ENCODE measurements at places on chromosomes 7 and 10.

DNA sequence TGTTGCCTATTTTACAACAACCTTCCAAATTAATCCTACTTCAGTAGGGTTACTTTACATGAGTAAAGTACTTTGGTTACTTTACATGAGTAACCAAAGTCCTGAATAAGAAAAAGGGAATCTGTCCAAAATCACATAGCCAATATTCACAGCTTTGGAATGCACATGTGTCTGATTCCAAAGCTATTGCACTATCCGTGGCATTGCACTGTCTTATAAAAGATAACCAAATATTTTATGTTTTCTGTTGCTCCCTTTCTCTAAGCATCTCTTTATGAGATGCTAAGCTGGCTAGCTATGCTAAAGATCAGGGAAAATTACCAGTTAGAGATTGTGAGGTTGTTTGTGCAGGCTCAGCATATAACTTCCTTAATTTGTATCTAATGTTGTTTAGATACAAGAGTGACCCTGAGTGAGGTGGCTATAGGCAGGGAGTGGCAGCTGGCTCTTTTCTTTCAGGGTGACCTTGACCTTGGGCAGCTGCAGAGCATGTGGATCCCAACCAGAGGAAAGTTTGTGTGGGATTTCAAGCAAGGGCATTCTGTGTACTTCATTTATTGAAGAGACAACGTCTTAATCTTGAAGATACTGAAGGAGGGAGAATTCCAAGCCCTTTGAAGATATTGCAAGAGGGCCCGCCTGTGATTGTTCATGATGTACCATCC, 366.1 kb upstream of the ANKRD30A start:
- DNase-seq: no peak

GRCh38 chr10:9878383-9878782, 1139.3 kb upstream of the CELF2 start:
- DNase-seq: no peak

DNA sequence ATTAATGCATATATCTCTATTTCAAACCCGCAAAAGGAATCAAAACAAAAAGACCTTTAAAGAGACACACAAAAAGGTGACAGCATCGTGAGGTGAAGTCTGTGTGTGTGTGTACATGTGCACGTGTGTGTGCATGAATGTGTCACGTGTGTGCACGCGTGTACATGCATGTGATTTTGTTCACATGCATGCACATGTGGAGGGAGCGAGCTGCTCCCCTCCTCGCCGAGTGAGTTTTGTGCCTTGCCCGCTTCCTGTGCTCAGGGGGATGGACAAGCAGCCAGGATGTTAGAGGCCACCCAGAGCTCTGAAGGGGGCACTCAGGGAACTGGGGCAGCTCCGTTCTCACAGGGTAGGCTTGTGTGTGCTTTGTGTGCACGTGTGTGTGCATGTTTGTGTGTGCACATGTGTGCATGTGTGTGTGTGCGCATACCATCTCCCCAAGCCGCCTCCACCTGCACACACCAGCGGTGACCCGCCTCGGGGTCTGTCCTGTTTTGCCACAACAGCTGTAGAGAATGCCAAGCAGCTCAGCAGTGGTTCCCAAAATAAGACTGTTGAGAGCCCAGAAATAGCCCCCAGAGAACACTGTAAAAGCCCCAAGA, 191.2 kb downstream of the PTPRN2 start:
- no peak for DNase-seq

- no peak for DNase-seq
Observed at GRCh38 chr10:51010977-51011376, 63.3 kb upstream of the PRKG1 start.

DNA sequence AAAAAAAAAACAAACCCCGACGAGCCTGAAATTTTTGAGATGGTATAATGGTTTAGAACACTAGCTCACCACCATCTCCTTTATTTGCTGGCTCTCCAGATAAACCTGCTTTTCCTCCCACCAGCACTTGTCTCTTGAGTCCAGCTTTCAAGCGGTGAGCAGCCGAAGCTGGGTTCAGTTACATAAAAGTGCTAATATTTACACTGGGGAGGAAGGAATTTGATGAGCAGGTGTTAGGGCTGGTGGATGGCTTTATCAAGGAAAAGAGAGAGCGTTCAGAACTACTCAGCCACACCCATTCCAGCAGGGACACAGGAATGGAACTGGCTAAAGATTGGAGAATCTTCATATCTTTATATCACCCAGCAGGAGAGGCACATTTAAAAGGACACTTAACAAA, 6.6 kb upstream of the CALML3 start:
- DNase-seq: no peak

DNA sequence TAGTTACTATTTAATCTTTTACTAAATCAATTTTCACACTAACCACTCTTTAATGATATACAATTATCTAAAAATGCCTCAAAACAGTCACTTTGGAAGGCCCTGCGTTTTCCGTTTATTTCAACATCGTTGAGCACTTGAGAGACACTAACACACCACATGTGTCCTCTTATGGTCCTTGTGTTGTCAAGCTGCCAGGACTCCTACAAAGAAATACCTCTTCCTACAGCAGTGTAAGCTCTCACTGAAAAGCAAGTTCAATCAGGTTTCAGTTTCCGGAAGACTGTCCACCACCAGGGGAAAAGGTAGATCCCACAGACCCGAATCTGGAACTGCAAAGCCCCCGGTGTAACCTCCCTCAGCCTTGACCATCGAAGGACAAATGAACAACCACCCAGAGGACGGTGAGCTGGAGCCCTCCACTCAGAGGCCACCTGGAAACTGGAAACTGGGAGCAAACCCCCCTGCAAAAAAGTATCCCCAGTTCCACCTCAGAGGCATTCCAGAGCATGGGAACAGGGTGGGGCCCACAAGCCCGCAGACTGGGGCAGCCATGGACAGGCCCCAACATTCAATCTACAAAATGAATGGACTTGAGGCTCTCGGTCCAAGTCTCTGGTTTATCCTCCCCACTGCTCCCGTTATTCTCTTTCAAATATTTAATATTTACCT, 37.6 kb downstream of the KCNH2 start:
- DNase-seq: no peak

DNA sequence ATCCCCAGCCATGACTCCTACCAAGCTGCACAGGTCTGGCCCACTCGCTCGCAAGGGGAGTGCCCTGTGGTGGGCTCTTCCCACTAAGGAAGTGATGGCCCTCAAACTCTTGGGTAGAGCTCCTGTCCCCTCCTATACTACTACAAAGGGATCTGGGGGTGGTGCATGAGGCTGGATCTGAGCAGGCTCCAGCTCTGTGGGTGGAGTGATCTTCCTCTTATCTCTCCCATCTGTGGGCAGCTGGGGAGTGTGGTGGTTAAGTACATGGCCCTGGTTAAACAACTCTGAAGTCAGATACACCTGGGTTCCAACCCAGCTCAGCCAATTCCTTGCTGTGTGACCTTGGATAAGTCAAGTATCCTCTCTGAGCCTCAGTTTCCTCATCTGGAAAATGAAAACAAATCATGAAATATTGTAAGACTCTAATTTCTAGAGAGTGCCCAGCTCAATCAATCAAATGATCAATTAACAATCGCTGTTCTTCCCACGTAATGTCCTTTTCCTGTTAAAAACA, 17.4 kb downstream of the DDIT4 start:
- DNase-seq: no peak

- no peak for DNase-seq
Observed at GRCh38 chr10:46540412-46541016, 15.9 kb downstream of the GPRIN2 start.
